Thoracic aorta endothelial cell (primary cell): ENCODE measurements at places on chromosomes 7 and 10. TPM values are rescaled to one million over a fixed set of nuclear protein-coding genes. Genes with fewer than 3 reads are reported as not detected.

ZNF425 gene
- total RNA-seq: 1.0 and 1.2 TPM in 2 replicates

OPALIN gene
- total RNA-seq: not detected in 2 replicates

WEE2 gene
- total RNA-seq: not detected in 2 replicates

CPEB3 gene
- 2.0 TPM in 2 replicates for total RNA-seq

C7orf33 gene
- total RNA-seq: not detected in 2 replicates

DPP6 gene
- not detected in 2 replicates for total RNA-seq

FAM25C gene
- total RNA-seq: not detected in 2 replicates

PNLIP gene
- total RNA-seq: not detected in 2 replicates

HOXA6 gene
- total RNA-seq: 5.4 TPM in 1 of 2 replicates, not detected in the other

GNAT3 gene
- not detected in 2 replicates for total RNA-seq

IFIT1B gene
- not detected in 2 replicates for total RNA-seq

CDNF gene
- 0.65 and 1.1 TPM in 2 replicates for total RNA-seq

KBTBD2 gene
- total RNA-seq: 63.3 and 73.1 TPM in 2 replicates

DPYSL4 gene
- total RNA-seq: 11.4 and 12.0 TPM in 2 replicates

CRTAC1 gene
- total RNA-seq: 0.80 and 5.4 TPM in 2 replicates

SLC29A3 gene
- 1.3 and 2.1 TPM in 2 replicates for total RNA-seq

OTUD1 gene
- 4.9 and 5.4 TPM in 2 replicates for total RNA-seq

ADO gene
- 20.6 and 25.2 TPM in 2 replicates for total RNA-seq

LLCFC1 gene
- total RNA-seq: not detected in 2 replicates

TMEM229A gene
- not detected in 2 replicates for total RNA-seq

PPP1R3C gene
- 1.1 and 1.6 TPM in 2 replicates for total RNA-seq

TMEM236 gene
- total RNA-seq: 0.14 and 0.66 TPM in 2 replicates

HOXA13 gene
- total RNA-seq: not detected in 2 replicates

CRHR2 gene
- total RNA-seq: not detected in 2 replicates

CCZ1 gene
- total RNA-seq: 111 and 113 TPM in 2 replicates

HHEX gene
- 78.8 and 89.9 TPM in 2 replicates for total RNA-seq

OR2A42 gene
- 0.07 TPM in 1 of 2 replicates, not detected in the other for total RNA-seq

INA gene
- total RNA-seq: 0.29 and 0.66 TPM in 2 replicates

MMD2 gene
- not detected in 2 replicates for total RNA-seq

GHITM gene
- 186 and 202 TPM in 2 replicates for total RNA-seq

LRRC4 gene
- total RNA-seq: 1.3 and 1.7 TPM in 2 replicates

SEPTIN7 gene
- 299 and 340 TPM in 2 replicates for total RNA-seq

SHLD2 gene
- 41.7 and 41.8 TPM in 2 replicates for total RNA-seq

TDRD1 gene
- total RNA-seq: 0.07 TPM in 1 of 2 replicates, not detected in the other

TMEM270 gene
- total RNA-seq: not detected in 2 replicates

CAV2 gene
- 308 and 406 TPM in 2 replicates for total RNA-seq

CPED1 gene
- 0.86 and 1.3 TPM in 2 replicates for total RNA-seq

SLC13A1 gene
- not detected in 2 replicates for total RNA-seq

ODAD2 gene
- 0.22 and 0.27 TPM in 2 replicates for total RNA-seq

BTBD16 gene
- not detected in 2 replicates for total RNA-seq

ADARB2 gene
- total RNA-seq: 0.07 TPM in 1 of 2 replicates, not detected in the other

MKI67 gene
- total RNA-seq: 63.0 and 98.2 TPM in 2 replicates

OR2A1 gene
- 0.22 TPM in 1 of 2 replicates, not detected in the other for total RNA-seq

NOBOX gene
- total RNA-seq: not detected in 2 replicates

DLX5 gene
- not detected in 2 replicates for total RNA-seq

PLAU gene
- 18.1 and 26.0 TPM in 2 replicates for total RNA-seq

UCN3 gene
- not detected in 2 replicates for total RNA-seq

DPCD gene
- 23.7 and 27.8 TPM in 2 replicates for total RNA-seq

KIAA1217 gene
- 4.5 and 5.0 TPM in 2 replicates for total RNA-seq

SH2B2 gene
- 0.93 and 1.0 TPM in 2 replicates for total RNA-seq
